AG04449 (cell line): ENCODE measurements at places on chromosomes 2 and 18.
A peak's percentile ranks its signal among the peaks of the same experiment; 100 is the strongest.

DNA sequence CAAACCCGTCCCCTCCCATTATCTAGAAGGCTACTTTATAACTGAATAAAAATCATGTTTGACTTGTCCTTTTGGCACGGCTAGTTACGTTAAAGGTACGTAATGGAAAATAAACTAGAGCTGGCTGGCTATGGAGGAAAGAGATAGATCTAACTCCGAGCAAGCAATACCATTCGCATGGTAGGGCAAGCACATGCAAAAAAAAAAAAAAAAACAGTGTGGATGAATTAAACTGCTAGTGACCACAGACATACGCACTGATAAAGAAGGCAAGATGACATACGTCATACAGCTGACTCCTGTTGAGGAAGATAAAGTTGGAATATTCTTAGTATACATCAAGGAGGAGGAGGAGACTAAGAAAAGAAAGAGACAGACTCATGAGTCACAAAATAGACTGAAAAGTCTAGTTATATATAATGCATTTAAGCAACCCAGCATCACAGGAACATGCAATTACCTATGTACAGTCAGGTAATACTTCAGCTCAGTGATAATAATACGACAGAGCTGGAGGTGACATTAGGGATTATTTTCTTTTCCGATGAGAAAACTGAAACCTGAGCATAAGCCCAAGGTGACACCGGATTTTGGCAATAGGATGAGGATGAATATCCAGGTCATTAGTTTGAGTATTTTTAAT lies 37.9 kb upstream of the NARS1 start:
- DNase-seq: no peak

- no peak for DNase-seq
These were observed 941.3 kb upstream of the NXPH2 start for GRCh38 chr2:139721411-139721995.

GRCh38 chr2:7377916-7378569 lies 460.8 kb downstream of the RNF144A start:
- no peak for DNase-seq

DNA sequence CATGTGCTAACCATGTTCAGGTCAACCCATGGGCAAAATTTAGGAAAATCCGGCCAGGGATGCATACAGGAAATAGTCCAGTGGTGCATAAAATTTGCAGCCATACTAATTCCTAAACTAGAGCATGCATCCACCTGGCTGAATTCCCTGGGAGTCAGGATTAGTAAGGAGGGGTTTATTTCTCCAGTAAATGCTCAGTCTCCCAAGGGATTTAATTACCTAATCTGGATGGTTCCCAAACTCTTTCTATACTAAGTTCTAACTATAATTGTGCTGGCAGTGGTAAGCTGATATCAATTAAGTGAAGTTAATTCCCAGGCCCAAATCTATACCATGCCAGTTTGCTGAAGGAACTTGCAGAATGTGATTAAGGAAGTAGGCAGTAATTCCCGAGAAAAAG lies 26.2 kb upstream of the EVA1A start:
- no peak for DNase-seq

DNA sequence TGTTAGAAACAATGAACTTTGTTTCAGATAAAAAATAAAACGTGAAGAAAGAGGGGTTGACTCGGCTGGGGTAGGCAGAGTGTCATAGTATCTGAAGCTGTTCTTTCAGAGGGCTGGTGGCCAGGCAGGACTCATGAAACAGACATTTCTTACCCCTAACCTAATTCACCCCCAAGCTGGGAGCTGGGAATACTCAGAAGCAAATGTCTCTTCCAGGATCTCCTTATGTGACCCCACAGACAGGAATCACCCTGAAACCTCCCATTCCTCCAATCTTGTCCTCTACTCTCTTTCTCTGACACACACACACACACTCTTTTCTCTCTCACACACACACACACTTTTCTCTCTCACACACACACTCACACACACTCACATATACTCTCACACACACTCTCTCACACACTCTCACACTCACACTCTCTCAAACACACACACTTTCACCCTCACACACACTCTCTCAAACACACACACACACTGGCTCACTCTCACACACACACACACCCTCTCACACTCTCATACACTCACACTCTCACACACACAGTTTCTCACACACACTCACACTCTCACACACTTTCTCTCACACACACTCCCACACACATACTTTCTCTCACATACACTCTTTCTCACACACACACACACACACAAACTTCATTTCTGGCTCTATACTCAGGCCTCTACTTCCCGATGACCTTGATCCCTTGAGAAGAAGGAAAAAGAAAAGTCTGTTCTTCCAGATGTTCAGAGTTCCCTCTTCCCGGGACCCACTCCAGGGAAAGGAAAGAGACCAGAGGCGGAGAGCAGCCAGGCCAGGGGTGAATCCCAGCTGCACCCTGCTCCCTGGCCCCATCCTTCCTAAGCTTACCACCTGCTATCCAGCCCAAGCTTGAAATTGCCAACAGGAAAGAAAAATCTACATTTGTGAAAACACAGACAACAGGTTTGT lies 167.7 kb downstream of the TXNL1 start:
- no peak for DNase-seq

DNA sequence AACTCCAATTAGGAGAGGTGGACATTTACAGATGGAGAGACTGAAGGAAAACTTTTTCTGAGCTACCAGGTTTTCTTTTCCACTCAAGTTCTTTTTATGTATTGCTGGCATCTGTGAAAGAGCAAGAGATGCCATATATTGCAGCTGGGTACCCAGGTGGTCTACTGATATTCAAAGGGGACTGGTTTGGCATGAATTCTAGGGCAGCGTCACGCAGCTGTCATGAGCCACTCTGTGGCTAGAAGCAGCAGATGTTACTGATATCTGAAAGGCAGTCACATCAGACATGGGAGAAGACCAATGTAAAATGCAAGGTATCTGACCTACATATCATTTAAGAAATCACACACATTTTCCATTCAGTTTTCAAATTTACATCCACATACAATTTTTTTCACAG lies 408.8 kb downstream of the GALNT13 start:
- no peak for DNase-seq

GRCh38 chr2:232170396-232170795 lies 208.2 kb upstream of the ALPP start:
- DNase-seq: no peak

DNA sequence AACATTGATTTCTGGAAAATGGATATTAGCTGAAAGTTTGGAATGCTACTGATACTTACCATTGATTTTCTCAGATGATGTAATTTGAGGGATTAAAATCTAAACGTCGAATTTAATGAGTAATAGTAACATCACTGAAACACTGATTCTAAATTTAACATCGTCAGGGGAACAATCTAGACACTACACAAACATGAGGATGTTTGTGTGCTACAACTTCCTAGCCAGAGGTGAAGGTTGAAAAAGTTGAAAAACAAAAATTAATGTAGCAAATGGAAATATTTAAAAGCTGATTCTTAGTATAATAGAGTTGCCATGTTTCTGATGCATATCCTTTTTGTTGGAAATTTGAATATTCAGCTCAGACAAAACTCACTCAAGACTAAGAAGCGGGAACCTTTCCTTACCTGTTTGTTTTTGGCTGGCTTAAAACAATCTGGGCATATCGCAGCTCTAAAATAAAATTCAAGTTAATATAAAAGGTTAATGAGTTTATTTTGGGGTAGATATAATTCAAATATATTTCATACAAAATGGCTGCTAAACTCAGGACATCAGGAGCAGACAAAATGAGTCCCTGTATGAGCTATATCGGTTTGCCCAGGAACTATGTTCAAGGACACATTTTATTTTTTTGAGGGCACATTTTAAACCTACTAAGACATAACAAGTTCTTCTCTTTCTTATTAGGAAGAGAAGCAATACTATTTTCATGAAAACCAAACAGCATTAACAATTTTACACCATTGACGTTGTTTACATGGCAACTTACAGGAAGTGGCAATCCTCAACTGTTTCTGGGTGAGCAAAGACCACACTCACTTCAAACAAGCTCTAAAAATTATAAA lies 52.6 kb upstream of the PEX13 start:
- DNase-seq: no peak

DNA sequence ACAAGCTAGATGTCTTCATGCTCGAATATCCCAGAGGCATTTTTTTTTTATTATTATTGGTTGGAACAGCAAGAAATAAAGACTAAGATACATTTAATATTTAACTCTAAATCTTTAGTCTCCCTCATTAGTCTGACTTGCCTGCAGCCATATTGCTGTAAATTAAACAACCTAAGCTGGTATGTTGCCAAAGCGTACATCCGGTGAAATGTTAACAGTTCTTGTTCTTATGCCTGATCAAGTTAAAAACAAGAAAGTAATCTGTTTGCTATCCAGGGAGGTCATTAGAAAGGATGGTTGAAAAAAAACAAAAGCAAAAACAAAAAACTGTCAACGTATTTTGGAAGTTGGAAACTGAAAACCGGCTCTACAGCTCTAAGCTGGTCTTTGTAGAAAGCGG lies 125.9 kb upstream of the NABP1 start:
- DNase-seq: no peak

- no peak for DNase-seq
These were observed 2.0 kb downstream of the PXDN start for GRCh38 chr2:1742301-1742680.

GRCh38 chr2:128495996-128496547 lies 177.4 kb upstream of the HS6ST1 start:
- DNase-seq: no peak

DNA sequence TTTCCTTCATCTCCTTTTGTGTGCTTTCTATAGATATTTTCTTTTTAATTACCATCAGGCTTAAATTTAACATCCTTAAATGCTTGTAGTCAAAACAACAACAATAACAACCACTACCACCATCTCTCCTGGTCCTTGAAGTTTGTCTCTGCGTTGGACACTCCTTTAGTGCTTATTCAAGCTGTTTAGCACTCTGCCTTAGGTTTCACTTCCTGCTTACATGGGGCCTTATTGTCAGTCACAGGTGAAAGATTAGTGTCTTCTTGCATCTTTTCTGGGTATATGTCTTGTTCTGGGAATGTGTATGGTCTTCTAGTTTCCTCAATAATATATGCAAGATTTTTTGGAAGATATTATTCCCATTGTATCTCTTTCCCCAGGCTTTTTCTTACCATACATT lies 240.1 kb upstream of the NXPH2 start:
- DNase-seq: no peak

- no peak for DNase-seq
These were observed 30.7 kb downstream of the ATP8B1 start for GRCh38 chr18:57772387-57772799.

DNA sequence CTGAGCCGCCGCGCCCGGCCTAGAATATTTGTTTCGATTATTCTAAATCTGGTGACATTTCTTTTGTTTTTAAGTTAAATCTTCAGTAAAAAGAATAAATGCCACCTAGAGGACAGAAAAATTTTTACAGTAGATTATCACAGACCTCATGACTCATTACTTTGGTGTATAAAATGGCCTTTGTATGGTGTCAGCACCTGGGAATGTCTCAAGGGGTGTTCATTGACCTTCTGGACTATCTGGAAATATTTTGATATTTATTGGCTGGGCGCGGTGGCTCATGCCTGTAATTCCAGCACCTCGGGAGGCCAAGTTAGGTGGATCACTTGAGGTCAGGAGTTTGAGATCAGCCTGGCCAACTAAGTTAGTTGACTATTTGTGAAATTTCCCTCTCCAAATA lies 30.3 kb upstream of the SLC30A6 start:
- DNase-seq: peak; percentile 28

DNA sequence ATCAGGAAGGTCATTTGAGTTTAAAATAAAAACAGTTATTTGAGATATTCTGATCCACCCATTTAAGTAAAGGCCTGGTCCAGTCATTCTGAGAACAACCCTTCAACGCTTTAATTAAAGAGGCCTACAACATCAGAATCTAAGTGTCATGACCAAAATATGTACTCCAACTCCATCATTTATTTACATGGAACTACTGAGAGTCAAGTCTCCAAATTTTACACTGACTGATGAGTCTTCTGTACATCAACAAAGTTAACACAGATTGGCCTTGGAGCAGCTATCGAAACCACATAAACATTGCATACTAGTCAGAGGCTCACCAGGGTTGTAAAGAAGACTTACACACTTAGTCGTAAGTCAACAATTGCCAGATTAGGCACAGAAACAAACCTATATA lies 37.1 kb downstream of the PIEZO2 start:
- no peak for DNase-seq

DNA sequence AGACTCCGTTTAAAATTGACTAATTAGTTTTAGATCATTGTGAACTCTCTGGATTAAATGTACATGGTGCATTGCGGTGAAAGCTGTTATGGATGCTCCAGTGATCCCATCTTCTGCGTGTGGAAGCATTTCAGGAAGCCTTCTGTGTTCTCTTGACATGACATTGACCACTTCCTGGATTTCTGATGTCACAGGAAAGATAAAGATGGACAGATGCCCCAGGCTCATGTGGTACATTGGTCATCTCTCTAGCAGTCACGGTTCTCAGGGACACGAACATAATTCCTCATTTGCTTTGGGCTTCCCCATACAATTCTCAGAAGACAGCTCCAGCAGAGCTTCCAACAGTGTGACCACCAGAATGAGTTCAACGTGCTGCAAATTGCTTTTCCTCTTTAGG lies 26.9 kb downstream of the AGAP1 start:
- no peak for DNase-seq

GRCh38 chr2:105329561-105330495 lies at the start of gene TGFBRAP1:
Gene TGFBRAP1 (minus strand): TSS chr2:105329735. CDS start chr2:105308301, 21,434 bp downstream.
- no peak for DNase-seq

DNA sequence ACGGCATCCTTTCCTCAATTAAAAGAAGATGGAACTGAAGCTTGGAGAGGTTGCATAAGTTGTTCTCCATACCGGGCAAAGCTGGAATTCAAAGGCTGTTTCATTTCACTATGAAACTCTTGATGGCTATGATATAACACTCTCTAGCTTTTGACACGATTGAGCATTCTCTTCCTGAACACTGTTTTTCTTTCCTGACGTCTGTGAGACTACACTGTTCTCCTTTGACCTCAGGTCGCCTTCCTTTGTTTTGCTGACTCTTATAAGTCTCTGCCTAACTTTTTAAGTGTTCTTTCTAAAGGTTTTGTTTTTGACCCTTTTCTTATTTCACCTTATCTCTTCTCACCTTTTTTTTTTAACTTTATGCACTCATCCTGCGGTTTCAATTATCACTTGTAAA lies 261.8 kb upstream of the LINC00305 start:
- no peak for DNase-seq

GRCh38 chr2:74515981-74516633 lies 1.9 kb downstream of the TLX2 start:
- no peak for DNase-seq

DNA sequence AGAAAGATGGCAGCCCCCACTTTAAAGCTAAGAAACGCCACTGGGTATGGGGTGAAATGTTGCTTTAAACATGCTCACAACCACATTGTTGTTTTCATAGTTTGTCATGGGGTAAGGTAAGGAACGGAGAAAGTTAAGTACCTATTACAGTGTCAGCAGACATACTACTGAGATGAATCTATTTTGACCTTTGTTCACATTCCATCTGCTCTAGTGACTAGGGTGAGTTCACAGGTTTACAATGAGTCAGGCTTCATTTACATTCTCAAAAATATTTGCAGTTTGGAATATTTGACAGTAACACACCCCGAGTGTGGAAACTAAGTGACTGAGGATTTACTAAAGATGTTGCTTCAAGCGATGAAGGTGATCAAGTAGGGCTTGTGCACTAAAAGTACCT lies 428.7 kb upstream of the ACVR2A start:
- no peak for DNase-seq
